Heart left ventricle (tissue), 16 donors: ENCODE measurements at places on chromosomes 7 and 10. TPM values are rescaled to one million over a fixed set of nuclear protein-coding genes. Genes with fewer than 3 reads are reported as not detected.

DNA sequence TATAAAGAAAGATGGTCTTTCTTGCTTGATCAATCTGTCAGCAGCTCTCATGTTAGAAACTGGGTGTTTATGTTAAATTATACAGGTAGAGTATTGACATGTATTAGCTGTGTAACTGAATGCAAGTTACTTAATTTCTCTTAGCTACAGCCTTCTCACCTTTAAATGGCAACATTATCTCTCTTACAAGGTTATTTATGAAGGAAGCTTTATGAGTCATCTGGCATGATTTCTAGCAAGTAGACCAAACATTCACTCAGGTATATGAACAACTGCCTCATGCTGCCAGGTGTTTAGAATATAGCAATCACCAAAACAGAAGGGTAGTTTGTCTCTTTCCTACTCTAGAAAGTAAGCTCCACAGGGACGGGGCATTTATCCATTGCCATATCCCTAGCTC, 8.5 kb downstream of the ARL4A start:
- DNase-seq = no peak

MUC12 gene
- 0.02 TPM for total RNA-seq

GRCh38 chr10:27138277-27138676, 15.9 kb downstream of the YME1L1 start:
- no peak for DNase-seq

CHST12 gene
- total RNA-seq = 20.7 TPM

- DNase-seq = no peak
These were observed 50.9 kb downstream of the GNAI1 start for GRCh38 chr7:80185571-80185970.

DNA sequence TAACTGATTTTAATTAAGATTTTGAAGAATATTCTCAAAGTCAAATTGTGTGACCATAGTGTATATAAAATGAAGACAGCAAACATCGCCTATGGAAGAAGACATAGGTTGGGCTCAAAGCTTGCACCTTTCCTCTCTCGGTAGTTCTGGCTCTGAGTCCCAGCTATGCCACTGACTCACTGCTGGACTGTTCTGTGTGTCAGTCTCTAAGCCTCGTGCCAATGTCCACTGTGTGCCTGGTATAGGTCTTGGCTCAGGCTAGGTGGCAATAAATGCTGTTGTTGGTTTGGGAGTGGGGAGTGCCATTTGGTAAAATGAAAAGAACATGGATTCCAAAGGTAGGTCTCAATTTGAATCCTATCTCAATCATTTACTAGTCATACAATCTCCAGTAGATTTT, 137.5 kb upstream of the RHEB start:
- DNase-seq = peak; percentile 62

DNA sequence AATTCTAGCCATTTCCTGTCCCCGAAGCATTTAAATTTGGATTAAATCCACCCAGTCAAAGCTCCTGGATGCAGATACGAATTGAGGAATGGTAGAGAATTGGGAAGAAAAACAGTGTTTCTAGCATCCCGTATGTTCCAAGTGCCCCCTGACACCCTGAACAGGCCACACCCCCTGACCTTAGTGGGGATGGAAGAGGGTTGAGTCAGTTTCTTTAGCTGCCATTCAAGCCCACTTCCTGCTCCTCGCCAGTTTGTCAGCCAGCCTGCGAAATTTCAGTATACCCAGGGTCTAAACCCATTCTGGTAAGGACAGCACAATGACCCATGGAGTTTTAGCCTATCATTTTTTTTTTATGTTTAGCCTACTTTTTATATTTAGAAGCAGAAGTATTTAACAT, 101.1 kb downstream of the PKD1L1 start:
- no peak for DNase-seq

GRCh38 chr7:17672783-17673182, 267.5 kb downstream of the SNX13 start:
- no peak for DNase-seq

GRCh38 chr7:11655163-11655562, 176.8 kb downstream of the THSD7A start:
- DNase-seq = no peak

H2BK1 gene
- total RNA-seq = not detected

CDH23 gene
- 8.6 TPM for total RNA-seq

GRCh38 chr7:91492773-91493172, 228.5 kb downstream of the FZD1 start:
- no peak for DNase-seq

DNA sequence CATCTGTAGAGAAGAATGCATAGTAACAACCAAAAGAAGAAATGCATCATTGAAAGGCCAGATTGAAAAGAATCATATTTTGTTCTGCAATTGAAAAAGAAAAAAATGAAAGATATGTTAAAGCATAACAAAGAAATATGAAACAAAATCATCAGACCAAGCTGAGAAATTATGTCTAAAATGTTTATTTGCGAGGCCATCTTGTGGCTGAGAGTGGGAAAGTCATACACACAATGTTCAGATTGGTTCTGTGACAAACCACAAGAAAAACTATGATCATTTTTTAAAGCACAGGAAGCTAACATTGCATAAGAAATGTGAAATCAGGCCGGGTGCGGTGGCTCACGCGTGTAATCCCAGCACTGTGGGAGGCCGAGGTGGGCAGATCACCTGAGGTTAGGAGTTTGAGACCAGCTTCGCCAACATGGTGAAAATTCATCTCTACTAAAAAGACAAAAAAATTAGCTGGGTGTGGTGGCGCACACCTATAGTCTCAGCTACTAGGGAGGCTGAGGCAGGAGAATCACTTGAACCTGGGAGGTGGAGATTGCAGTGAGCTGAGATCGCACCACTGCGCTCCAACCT, 36.6 kb downstream of the ABCB5 start:
- DNase-seq = no peak

GRCh38 chr10:9382533-9382866, 1328.0 kb downstream of the GATA3 start:
- DNase-seq = no peak

DNA sequence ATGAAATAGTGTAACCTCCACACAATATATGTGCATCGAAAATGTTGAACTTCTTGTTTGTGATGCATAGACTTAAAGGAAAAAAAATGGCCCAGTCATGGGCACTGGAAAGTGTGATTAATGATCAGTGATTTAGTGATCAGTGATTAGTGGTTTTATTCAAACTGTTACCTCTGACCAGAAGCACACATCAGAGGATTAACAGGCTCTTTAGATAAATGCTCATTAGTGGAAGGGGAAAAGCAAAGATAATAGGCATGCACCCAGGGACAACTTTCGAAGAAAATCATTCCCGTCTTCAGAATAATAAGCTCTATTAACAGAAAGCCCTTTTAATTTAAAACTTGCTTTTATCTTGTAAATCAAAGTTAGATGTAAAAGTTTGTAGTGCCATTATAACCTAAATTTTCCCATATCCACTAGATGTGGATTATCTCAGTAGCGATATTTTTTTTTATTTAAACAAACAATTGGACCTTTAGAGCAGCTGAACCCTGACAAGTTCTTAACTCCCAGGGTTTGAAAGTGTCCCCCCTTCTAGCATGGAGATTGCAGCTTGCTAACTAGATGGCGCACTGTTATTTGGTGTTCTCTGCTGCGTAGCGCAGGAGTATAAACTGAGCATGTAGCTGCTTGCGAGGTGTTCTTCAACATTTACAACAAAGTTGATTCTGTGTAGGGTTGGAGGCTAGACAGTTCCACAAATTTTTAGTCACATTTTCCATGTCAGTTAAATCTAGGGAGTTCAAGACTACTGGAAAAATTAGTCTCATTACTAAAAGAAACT, at the start of gene CREB5:
Gene CREB5, plus strand, starts transcription at position 643 of the 787 bp plus-strand sequence. CDS start 397 bp downstream, outside the sequence.
- peak; percentile 21 for DNase-seq

DNA sequence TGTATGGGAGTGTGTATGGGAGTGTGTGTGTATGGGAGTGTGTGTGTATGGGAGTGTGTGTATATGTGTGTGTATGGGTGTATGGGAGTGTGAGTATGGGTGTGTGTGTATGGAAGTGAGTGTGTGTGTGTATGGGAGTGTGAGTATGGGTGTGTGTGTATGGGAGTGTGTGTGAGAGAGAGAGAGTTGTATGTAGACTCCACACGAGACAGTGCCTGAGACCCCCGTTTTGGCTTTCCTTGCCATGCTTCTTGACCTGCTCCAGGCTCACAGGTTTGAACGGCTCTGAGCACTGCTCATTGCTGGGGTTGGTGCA, 49.7 kb downstream of the COL17A1 start:
- no peak for DNase-seq

DNA sequence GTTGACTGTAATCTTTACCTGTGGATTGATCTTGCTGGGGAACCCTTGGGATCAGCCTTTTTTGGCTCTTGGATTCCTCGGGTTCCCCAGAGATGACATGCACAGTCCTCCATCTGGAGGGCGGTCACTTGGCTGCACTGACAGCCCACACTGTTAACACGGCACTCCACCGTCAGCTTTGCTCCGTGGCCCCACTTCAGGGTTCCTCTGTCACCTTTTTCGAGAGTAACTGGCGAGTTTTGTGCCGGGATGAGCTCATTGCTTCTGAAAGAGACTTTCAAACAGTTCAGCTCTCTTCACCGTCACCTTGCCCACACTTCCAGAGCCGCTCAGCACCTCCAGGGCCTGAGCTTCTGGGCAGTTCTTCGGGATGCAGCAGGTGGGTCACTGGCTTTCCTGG, 42.4 kb downstream of the PROSER2 start:
- DNase-seq = no peak

- no peak for DNase-seq
These were observed 39.4 kb upstream of the SLC29A3 start for GRCh38 chr10:71279590-71280170.

- DNase-seq = peak; percentile 43
These were observed 39.8 kb upstream of the SRGN start for GRCh38 chr10:69048103-69048502.

DNA sequence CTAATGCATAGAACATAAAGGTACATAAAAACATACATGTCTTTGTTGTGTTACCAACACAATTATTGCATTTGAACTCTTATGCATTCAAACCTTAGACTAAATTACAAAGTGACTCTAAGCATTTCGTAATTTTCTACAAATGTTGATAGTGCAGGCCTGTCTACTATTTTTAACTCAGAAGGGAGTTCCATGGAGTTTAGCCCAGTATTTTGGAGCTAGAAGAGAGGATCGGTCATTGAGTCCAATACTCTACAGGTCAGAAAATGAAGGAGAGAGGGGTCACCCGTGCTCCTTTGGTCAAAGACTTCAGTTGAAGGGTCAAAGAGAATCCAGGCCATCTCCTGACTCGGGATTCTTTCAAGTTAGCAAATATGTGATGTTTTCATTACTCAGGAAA, 55.3 kb upstream of the SRRM3 start:
- no peak for DNase-seq

DNA sequence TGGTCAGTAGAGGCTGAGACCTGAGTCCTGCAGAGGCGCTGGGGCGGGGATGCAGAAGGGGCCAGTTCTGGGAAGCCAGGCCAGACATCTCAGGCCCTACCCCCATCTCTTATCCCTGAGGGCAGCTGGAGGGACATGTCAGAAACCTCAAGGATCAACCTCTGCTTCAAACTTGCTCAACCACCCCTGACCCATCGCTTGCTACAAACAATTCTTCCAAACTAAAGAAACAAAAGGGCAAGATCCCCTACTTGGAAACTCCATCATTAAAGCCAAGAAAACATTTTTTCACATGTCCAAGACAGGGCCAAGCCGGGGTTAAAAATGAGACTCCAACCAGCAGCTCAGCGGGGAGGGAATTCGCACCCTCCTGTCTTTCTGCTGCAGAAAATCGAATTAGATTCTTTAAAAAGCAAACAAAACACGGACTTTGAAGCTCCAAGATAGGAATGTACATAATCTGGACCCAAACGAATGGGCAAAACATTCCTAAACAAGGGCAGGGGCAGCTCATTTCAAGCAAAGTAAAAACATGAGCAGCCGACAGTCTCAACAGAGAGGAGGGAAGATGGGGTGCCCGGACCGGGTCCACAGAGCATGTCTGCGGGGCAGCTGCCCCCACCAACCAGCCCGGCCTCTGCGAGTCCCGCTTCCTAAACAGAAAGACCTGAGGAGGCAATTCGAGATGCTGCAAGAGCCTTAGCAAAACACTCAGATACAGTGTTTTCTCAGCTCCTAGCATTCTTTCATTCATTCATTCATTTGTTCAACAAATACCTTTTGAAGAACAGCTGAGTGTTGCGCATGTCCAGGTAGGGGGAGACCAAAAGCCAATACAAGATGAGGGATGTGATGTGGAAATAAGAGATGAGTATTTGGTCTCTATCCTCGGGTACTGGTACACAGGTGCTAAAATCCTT, 44.8 kb downstream of the CHST15 start:
- DNase-seq = no peak

GRID1 gene
- total RNA-seq = 1.1 TPM

WEE2 gene
- not detected for total RNA-seq

DNA sequence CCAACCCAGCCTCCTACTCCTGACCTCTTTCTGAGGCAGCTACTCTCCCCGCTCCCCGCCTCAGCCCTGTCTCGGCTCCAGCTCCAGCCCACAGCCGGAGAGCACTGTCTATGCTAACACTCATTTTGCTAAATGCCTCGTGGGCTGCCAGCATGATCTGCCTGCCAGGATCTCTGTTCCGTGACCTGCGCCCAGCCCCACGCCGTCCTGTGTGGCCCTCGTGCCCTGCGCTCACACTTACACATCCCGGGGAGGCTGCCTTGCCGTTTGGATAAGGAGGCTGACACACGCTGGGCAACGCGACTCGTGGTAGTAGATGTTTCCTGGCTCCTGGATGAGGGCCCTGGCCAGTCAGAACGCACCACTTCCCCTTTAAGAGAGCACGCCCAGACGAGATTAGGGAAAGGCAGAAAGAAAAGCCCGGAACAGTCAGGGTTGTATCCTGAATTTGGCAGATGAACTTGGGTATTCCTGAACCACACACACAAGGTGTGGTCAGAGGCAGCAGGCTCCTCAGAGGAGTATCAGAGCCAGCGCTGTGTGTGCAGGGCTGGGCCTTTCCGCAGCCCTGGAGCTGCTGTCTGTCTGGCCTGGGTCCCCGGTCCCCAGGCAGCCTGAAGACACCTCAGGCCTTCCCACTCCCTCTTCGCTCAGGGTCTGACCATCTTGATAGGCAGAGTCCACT, 97.7 kb upstream of the EFCAB10 start:
- DNase-seq = peak; percentile 78

GRCh38 chr7:51217804-51218203, 98.8 kb downstream of the COBL start:
- no peak for DNase-seq

LAMB1 gene
- total RNA-seq = 58.0 TPM

PLEKHS1 gene
- not detected for total RNA-seq

- no peak for DNase-seq
These were observed 69.7 kb upstream of the ANTXRL start for GRCh38 chr10:46216836-46217751.

DNA sequence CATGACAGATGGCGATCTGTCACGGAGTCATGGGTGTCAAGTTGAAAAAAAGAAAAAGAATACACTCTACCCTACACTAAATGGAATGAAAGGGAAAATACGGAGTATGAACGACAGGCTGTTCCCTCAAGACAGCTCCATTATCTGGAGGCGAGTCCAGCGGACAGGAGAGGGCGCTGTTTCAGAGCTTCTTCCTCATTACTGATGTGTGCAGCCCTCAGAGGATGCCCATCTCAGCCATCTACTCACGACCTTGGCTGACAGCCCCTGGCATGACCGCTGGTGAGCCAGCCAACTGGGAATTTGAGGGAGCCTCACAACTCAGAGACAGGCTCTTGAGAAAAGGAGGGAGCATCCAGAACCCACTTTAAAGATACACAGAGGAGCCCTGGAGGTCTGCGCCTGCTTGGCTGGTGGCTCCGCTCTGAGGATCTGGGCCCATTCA, 49.6 kb upstream of the SMNDC1 start:
- peak; percentile 85 for DNase-seq
